ENCODE measurements at places on chromosomes 7 and 10.

- no peak for DNase-seq
Measured at GRCh38 chr10:4068629-4069028, 283.6 kb upstream of the KLF6 start.

DNA sequence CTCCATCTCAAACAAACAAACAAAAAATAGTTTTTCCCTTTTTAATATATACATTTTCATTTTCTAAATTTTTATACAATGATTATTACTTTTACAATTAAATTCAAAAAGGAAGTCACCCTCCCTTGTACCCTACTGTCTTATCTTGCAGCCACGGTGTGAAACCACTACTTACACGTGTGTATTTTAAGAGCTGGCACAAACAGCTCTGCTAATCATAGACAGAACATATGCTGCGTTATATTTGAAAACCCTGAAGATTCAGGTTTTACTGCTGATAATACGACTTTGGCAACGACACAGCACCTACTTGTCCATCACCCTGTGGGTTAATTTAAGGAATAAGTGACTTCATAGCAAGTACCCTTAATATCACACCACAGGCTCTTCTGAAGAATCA, 991 bp downstream of the ANKRD61 start:
- DNase-seq = no peak

DNA sequence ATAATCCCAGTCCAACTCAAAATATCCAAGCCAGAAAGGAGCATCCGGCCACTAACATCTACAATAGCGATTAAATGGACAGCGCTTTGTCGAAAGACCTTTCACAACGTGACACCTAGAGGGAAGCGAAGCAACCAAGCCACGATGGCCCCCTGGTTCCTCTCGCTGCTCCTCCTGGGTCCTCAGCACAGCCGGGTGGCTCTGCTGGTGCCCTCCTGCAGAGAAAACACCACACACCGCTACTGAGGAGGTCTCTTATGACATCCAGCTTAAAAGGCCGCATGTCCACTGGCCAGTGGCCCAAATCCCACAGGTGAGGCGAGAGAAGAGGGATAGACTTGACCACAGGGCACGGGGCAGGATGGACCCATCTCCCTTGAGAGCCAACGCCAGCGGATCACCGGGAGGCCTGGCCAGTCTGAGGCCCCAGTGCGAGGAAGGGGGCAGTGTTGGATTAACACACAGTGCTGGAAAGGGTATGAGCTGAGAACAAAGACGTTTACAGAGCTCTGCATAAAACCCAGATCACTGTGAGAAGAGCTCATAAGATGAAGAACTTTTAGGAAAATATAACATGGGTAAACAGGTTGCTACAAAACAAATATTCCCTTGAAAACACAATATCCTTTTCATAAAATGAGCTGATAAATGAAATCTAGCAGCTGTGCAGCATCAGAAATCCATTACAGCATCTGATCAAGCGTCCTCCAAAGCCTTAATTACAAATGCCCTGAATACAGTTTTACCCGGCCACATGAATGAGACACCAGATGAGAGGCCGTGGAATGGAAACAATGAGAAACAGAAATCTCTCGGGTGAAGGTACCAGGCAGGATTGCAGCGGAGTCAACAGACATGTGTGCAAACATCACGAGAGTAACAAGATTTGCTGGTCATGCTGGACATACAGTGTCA, 236.7 kb downstream of the DIP2C start:
- DNase-seq = no peak

GRCh38 chr10:43427166-43427825, 9.6 kb upstream of the ZNF487 start:
- DNase-seq = no peak

- no peak for DNase-seq
Measured at GRCh38 chr10:92989250-92989649, 71.3 kb upstream of the CYP26C1 start.

DNA sequence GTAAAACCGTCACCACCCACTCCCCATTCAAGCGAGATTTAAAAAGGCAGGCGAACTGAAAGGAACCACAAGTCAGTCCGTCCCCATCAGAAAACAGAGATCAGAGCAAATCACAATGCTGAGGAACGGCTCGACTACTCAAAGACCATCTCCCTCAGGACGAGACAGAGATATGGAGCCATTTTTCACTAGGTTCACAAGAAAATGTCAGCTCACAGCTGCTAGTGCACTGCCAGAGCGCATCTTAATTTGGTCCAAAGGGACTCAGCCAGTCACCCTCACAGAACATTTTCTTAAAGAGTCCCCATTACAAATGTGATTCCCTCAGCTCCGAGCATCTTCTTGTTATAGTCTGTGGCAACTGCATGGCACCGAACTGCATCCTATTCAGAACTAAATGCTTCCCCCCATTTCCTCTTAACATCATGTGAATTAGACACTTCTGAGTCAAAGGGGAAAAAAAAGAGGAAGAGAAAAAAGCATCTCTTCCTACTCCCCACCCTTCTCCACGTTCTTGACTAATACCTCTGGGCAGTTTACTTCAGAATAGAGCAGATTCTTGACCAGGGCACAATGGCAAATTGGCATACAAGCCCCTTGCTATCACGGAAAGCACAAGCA, 683.9 kb downstream of the MAGI2 start:
- DNase-seq = no peak

DNA sequence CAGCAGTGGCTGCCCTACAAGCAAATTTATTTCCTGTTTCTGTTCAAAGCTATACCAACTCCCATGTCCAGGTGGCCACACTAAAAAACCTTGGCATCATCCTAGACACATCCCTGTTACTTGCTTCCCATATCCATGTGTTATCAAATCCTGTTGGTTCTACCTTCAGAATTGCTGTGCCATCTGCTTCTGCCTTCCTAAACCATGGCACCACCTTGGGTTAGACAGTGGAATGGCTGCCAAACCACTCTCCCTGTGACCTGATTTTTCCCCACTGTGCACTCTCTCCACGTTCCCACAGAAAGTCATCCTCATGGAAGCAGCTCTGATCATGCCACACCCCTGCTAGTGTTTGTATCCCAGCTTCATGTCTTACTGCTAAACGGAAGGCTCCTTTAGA, 697.6 kb upstream of the GALNT17 start:
- no peak for DNase-seq

DNA sequence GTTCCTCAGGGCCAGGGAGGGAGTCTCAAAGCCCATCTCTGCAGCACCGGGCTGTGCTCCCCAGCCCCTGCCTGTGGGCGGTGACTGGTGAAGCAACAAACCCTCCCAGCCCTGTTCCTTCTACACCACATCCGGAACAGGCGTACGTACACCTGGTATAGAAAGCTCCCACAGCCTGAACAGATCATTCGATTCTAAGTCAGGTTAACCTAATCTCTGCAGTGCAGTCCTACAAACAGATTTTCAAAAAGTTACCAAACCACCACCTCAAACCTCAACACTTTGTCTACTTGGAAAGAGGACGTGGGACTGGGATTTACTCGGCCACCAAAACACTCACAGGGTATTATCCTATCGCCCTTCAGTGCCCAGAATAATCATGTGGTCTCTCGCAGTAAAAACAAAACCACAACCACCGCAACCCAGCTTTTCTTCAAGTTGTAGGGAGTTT, 238.4 kb downstream of the DIP2C start:
- DNase-seq = peak; percentile 60

- no peak for DNase-seq
Measured at GRCh38 chr10:44898665-44899064, 12.5 kb upstream of the TMEM72 start.

- DNase-seq = no peak
Measured at GRCh38 chr10:58023341-58024073, 244.2 kb downstream of the IPMK start.

DNA sequence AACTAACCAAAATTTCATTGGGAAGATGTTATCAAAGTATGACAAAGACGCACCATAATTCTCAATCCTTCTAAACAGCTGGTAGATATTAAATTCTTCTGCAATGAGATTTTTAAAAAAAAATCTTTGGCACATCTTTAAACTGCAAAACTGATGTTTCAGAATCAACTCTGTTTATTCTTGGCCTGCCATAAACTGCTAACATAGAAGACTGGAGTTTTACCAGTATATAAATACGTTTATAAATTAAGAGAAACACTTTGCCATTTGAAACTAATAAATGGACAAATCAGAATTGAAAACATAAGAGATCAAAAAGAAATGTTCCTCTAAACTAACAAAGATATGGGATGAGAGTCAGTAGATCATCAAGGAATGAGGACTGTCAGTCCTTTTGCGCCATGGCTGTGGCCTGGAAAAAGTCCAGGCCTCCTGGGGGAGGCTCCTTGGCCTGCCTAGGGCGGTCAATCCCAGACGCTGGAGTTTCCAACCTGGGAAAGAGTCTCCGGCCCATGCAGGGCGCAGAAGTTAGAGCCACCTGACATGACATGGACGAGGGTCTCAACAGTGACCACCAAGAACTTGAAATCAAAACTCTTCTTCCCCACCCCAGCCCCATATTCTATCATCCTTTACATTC, 34.2 kb upstream of the NEBL start:
- no peak for DNase-seq

GRCh38 chr10:122054048-122055025, 65.4 kb downstream of the TACC2 start:
- no peak for DNase-seq

DNA sequence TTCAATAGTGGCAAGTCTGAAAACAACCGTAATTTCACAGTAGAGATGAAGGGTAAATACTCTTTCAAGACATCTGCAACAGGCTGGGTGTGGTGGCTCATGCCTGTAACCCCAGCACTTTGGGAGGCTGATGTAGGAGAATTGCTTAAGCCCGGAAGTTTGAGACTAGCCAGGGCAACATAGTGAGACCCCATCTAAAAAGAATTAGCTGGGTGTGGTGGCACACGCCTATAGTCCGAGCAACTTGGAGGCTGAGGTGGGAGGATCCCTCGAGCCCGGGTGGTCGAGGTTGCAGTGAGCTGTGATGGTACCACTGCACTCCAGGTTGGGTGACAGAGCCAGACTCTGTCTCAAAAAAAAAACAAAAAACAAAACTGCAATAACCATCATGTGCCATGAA, 71.8 kb downstream of the PFKFB3 start:
- DNase-seq = no peak

All from KG1 (cell line).